Esophagus (tissue), 2 donors: ENCODE measurements at places on chromosomes 3 and 15. TPM values are rescaled to one million over a fixed set of nuclear protein-coding genes. Genes with fewer than 3 reads are reported as not detected.

SERINC4 gene
- 0.18 TPM for polyA plus RNA-seq

ACTR8 gene
- 9.2 TPM for polyA plus RNA-seq

STRIT1 gene
- 0.14 TPM for polyA plus RNA-seq

CCDC80 gene
- polyA plus RNA-seq: 3.3 TPM

DUOX2 gene
- 15.8 TPM for polyA plus RNA-seq

ABHD14A gene
- 8.0 TPM for polyA plus RNA-seq

EPHA3 gene
- polyA plus RNA-seq: 0.18 TPM

CLDN11 gene
- polyA plus RNA-seq: 1.2 TPM

ZNF385D gene
- 0.39 TPM for polyA plus RNA-seq

GOLGA6L22 gene
- polyA plus RNA-seq: not detected

ACOX2 gene
- 13.9 TPM for polyA plus RNA-seq

CCRL2 gene
- polyA plus RNA-seq: 0.29 TPM

RFT1 gene
- 11.0 TPM for polyA plus RNA-seq

TTC23 gene
- 8.4 TPM for polyA plus RNA-seq

HIGD2B gene
- not detected for polyA plus RNA-seq

P2RY1 gene
- polyA plus RNA-seq: 8.9 TPM

CSTA gene
- polyA plus RNA-seq: 7,202 TPM

SIDT1 gene
- 0.41 TPM for polyA plus RNA-seq

CPLX3 gene
- 0.48 TPM for polyA plus RNA-seq

OR5K2 gene
- not detected for polyA plus RNA-seq

SLC9C1 gene
- polyA plus RNA-seq: not detected

ITPKA gene
- 0.47 TPM for polyA plus RNA-seq

WDR93 gene
- not detected for polyA plus RNA-seq

TEX55 gene
- not detected for polyA plus RNA-seq

ALDH1A3 gene
- 9.3 TPM for polyA plus RNA-seq

KIF7 gene
- 1.1 TPM for polyA plus RNA-seq

GATA2 gene
- polyA plus RNA-seq: 2.2 TPM

GADL1 gene
- polyA plus RNA-seq: 0.04 TPM

CA12 gene
- polyA plus RNA-seq: 32.2 TPM

FAM174B gene
- polyA plus RNA-seq: 7.3 TPM

B3GNT5 gene
- 19.8 TPM for polyA plus RNA-seq

CNTN4 gene
- 0.51 TPM for polyA plus RNA-seq

PRTG gene
- polyA plus RNA-seq: 0.10 TPM

GANC gene
- 11.9 TPM for polyA plus RNA-seq

PROS1 gene
- 8.1 TPM for polyA plus RNA-seq

AADACL2 gene
- polyA plus RNA-seq: 0.33 TPM

MESP2 gene
- polyA plus RNA-seq: 0.56 TPM

UBAP1L gene
- 0.89 TPM for polyA plus RNA-seq

EPB42 gene
- not detected for polyA plus RNA-seq

SLC2A2 gene
- polyA plus RNA-seq: not detected

RPL4 gene
- polyA plus RNA-seq: 3,299 TPM
